HepG2 (cell line): ENCODE measurements at places on chromosomes 5 and 9. TPM values are rescaled to one million over a fixed set of nuclear protein-coding genes. Genes with fewer than 3 reads are reported as not detected.
A peak's percentile ranks its signal among the peaks of the same experiment; 100 is the strongest.

Gene BBLN
- total RNA-seq = 22.2 and 33.1 TPM in 2 replicates

Gene TMEM215
- total RNA-seq = not detected in 2 replicates

DNA sequence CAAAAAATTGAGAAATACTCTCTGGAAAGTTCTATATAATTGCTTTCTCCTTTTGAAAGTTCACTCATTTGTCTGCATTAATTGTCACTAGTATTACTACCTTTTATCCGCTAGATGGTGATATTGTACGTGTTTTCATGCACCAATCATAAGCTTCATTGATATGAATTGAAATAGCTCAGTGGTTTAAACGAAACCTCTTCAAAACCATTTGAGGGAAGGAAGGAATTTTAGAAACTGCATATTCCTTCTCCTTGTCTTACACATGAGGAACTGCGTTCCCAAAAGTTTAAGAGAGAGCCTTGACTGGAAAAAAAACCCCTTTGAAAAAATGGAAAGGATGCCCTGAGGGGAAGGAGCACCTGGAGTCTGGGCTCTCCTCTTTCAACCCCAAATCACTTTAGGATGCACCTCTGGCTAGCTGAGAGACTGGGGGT is 98.6 kb downstream of the YTHDC2 start:
- peak; percentile 7 for DNase-seq

DNA sequence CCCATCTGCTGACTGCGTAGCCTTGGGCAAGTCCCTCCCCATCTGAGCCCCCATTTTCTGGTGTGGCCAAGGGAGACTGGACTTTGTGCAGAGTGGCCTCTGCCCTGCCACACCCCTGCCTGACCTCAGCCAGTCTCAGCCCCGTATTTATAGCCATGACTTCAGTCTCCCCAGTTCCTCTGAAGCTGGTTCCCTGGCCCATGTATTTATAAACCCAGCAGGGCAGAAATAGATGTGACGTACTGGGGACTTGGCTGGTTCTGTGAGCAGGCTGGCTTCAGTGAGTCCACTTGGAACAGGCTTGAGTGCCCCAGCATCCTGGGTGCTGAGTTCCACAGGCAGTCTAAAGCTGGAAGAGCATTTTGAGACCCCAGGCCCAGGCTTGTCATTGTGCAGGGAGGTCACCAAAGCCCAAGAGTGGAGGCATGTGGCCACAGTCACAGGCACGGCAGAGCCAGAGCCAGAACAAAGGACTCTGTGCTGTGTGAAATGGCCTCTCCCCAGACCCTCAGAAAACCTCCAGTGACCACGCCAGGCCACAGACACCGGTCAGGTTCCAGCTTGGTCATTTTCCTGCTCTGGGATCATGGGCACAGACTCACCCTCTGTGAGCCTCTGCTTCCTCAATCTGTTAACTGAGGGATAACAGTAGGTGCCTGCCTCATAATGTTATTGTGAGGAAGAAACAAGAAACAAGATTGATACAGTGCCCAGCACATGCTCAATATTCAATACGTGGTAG is 30.4 kb upstream of the SYNPO start:
- peak; percentile 41 for DNase-seq

GRCh38 chr5:150595466-150596031 is 44.9 kb upstream of the SYNPO start:
- DNase-seq = no peak

Gene RIGI
- total RNA-seq = 8.2 and 12.2 TPM in 2 replicates

GRCh38 chr5:143752165-143752850 is 59.7 kb upstream of the HMHB1 start:
- no peak for DNase-seq

GRCh38 chr5:143574236-143574635 is 170.8 kb upstream of the NR3C1 start:
- DNase-seq = no peak
